ENCODE measurements at places on chromosomes 4 and X.
A peak's percentile ranks its signal among the peaks of the same experiment; 100 is the strongest.

- no peak for DNase-seq
Observed at GRCh38 chrX:13938829-13939530, 90.7 kb downstream of the GEMIN8 start.

GRCh38 chr4:184317234-184317918 is 99.7 kb upstream of the ENPP6 start:
- DNase-seq = no peak

DNA sequence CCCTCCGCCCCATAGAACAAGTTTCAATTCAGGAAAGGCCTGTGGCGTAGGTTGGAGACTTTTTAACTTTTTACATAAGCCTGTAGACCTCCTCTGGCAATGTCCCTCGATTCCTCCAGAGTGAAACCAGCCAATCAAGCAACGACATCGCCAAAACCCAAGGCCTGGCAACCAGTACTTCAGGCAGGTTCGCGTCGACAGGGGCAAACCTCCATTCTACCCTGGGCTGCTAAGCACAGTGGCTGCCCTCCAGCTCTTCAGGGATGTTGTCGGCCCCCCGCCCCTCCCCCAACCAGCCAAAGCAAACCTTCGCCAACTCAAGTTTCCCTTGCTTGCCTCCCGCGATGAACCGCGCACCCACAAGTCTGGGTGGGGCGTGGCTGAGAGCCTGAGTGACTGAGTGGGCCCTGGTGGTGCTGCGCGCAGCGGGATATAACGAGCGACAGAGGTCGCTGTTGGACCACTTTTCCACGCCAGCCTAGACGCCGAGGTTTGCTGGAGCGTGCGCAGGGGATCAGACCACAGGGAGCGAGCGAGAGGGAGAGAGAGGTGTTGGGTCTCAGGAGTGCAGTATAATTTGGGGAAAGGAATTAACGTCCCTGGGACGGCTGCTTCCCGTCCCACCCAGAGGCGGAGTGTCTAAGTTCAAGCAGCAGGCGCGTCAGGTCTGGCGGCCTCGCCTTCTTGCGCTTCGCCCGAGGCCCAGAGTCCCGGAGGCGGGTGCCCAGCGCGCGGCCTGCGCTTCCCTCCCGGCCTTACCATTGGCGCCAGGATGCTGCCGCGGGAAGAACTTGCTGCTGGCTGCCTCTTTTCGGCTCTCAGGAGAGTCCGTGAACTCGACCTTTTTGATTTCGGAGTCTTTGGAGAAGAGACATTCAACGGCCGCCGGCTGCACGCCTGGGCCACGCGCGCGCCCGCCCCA is 9.0 kb upstream of the PITX2 start:
- peak; percentile 36 for DNase-seq

DNA sequence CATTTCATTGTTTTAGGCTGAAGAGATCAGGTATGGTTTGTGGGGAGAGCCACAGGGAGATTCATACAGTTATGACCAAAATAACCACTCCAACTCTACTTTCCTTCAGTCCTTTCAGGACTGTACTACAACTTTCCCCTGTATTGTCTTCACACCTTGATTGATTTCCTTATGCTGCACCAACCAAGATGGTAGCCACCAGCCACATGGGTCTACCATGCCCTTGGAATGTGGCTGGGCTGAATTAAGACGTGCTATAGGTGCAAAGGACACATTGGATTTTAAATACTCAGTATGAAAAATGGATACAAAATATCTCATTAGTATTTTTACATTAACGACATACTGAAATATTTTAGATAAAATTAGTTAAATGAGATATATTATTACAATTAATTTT is 11.2 kb downstream of the IRF2 start:
- DNase-seq = no peak

DNA sequence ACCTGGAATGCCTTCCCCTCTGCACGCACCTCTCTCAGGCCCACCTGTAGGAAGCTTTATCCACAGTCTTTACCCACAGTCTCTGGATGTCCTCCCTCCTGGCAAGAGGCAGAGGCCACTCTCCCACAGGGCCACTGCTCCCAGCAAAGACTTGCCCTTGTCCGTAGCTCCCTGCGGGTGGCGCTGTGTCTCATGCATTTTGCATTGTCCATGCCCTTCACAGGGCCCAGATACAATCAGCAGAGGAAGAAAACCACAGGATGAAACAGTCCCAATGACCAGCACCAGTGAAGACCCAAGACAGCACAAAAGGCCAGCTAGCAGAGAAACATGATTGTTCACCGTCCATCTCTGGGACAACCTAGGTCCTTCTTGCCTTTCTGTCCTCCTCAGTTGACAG is 2.1 kb upstream of the NSG1 start:
- DNase-seq = no peak

DNA sequence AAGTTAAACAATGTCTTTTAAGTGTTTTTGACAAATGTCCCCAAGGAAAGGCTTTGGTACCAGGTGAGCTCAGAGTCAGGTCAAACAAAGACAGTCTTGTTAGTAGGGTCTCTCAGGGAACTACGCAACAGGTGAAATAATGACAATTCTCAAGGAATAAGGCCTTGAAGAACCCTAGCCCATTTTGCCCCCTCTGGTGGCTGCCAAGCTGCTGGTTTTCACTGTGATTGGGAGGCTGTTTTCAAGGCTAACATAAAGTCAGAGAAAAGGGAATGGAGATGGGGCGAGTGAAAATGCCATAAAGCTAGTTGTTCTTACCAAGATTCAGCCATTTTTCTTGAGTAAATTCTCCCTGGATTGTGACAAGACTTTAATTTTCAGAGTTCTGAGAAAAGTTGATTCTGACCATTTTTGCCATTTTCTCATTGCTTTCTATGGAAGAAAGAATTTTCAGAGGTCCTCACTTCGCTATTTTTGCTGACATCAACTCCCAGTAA is 58.7 kb downstream of the RWDD4 start:
- DNase-seq = no peak

- DNase-seq = no peak
Observed at GRCh38 chr4:188316391-188316790, 177.2 kb downstream of the TRIML1 start.

All from ovary (tissue), 10 donors.